ENCODE measurements at places on chromosomes 16 and 17.

DNA sequence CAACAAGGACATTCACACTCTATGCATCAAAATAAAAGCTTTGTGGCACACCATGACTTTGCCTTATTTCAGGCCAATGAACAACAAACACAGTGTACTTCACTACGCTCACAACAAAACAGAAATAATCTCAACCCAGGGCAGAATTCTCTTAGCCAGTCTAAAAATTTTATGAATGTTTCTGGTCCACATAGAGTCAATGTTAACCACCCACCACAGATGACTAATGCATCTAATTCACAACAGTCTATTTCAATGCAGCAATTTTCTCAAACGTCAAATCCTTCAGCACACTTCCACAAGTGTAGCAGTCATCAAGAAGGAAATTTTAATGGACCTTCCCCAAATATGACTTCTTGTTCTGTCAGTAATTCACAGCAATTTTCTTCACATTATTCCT is 101.7 kb downstream of the CHD9 start:
- no peak overlapping the region for H3K4me3 ChIP-seq
- H3K4me1 ChIP-seq = no peaks in the 10 kb centered on the region
- H3K27ac ChIP-seq = no peak overlapping the region
- no peak for DNase-seq

DNA sequence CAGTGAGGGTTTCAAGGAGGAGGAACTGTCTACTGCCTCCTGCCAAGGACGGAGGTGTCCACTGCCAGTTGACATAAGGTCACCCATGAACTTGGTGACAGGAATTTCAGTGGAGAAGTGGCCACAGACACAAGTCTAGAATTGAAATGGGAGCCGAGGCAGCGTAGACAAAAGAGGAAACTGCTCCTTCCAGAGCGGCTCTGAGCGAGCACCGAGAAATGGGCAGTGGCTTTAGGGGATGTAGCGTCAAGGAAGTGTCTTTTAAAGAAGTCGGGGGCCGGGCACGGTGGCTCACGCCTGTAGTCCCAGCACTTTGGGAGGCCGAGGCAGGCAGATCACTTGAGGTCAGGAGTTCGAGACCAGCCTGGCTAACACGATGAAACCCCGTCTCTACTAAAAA is 3.1 kb upstream of the SERPINF1 start:
- DNase-seq = no peak
- no peaks in the 10 kb centered on the region for H3K36me3 ChIP-seq
- H3K4me1 ChIP-seq = peaks cover 24% of the 10 kb centered on the region
- H3K27ac ChIP-seq = no peak overlapping the region
- H3K4me3 ChIP-seq = no peak overlapping the region
- H3K27me3 ChIP-seq = peaks cover 53% of the 10 kb centered on the region

DNA sequence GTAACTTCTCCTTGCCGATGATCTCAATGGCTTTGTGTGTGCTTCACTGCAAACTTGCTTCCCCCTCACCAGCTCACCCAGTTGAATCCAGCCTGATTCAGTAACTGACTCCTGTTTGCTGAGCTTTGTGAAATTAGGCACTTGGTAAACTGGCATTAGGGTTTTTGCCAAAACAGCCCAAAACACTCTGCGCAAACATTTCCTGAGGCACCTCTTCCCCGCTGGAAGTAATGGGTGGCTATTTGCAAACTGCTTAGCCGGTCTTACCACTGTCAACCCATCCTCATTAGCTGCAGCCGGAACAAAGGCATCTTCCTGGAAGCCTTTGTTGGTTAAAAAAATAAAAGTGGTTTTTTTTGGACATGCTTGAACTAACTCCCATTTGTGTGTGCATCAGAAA is 353.2 kb downstream of the MAF start:
- no peak for DNase-seq
- H3K27ac ChIP-seq = no peak overlapping the region
- no peaks in the 10 kb centered on the region for H3K36me3 ChIP-seq
- H3K27me3 ChIP-seq = peaks cover 11% of the 10 kb centered on the region

- peaks cover 10% of the 10 kb centered on the region for H3K27me3 ChIP-seq
- H3K36me3 ChIP-seq = no peaks in the 10 kb centered on the region
- H3K27ac ChIP-seq = no peak overlapping the region
Observed at GRCh38 chr17:51555153-51555552, 294.8 kb downstream of the UTP18 start.

DNA sequence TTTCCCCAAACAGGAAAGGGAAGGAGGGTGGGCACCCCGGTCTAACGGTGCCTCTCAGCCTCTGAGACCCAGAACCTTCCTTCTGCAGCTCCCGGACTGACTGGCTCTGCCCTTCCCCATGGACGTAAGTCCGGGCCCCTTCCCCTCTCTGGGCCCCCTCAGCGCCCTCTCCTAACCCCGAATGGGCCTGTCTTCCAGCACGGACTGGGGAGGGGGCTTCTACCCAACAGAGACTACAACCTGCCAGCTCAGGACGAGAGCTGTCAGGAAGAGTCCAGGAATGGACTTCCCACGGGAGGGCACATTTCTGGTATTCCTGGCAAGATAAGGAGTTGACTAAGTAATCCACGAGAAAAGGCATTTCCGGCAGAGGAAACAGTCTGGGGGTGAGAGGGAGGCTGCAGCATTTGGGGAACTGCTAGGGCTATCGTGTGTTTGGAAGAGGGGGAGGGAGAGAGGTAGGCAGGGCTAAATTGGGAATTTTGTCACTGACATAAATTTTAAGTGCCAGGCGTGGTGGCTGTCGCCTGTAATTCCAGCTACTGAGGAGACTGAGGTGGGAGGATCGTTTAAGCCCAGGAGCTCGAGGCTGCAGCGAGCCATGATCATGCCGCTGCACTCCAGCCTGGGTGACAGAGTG is 12.1 kb upstream of the ALDOA start:
- H3K4me3 ChIP-seq = peak overlapping the region; percentile 89
- DNase-seq = no peak
- H3K4me1 ChIP-seq = peaks cover 43% of the 10 kb centered on the region
- H3K27me3 ChIP-seq = peaks cover 21% of the 10 kb centered on the region

- peaks cover 21% of the 10 kb centered on the region for H3K4me1 ChIP-seq
- DNase-seq = no peak
- H3K36me3 ChIP-seq = peaks cover 27% of the 10 kb centered on the region
- no peak overlapping the region for H3K27ac ChIP-seq
- H3K4me3 ChIP-seq = no peak overlapping the region
Observed at GRCh38 chr16:53816211-53816836, 112.4 kb downstream of the FTO start.

DNA sequence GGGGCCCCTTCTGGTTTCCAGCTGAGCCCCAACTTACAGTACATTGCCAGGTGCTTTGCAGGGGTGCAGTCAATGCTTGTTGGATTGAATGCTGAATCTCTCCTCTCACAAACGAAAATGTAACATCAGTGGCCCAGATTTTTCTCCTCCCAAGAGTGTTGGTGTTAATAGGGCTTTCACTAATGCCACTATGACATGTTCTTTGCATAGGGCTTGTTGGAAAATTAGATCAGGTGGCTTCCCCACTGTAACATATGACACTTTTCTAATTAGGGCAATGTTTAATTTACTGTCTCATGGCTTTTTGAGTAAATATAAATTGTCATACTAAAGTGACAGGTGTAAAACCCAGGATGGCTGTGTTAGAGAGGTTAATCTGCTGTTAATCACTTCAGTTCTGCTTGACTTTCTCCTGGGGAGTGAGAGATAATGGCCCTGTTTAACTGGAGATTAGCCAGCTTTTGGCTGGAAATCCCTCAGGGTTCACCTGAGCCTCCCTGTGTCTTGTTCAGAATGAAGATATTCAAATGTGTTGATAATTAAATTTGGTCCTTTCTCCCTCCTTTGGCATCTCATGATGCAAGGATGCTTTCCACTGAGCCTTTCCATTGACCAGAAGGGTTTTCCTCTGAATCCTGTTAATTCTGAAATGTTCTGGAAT is 502.3 kb downstream of the RBFOX1 start:
- H3K27ac ChIP-seq = no peak overlapping the region
- no peaks in the 10 kb centered on the region for H3K36me3 ChIP-seq
- no peaks in the 10 kb centered on the region for H3K4me1 ChIP-seq
- no peak for DNase-seq

DNA sequence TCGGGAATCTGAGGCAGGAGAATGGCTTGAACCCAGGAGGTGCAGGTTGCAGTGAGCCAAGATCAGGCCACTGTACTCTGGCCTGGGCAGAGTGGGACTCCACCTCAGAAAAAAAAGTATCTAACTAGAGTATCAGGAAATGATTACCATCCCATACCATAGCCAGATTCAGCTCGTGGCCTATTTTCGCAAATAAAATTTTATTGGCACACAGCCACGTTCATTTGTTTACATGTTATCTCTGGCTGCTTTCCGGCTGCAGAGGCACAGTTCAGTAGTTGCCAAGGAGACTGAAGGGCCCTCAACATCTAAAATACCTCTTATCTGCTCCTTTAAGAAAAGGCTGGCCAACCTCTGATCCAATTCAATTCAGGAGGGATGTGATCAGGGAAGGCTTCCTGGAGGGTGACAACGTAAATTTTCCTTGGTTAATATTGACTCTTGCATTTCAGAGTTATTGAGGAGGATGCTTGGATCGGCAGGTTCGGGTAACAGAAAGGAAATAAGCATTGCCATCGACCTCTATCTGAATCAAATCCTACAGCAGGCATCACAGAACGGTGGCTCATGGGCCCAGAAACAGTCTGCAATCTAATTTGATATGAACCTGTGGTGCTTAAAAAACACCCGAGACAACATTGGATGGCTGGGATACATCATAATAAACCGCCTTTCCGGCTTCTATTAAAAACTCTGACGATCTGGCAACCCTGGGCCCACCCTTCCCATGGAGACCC is 73.8 kb downstream of the XYLT1 start:
- DNase-seq = no peak
- no peak overlapping the region for H3K4me3 ChIP-seq
- H3K27me3 ChIP-seq = no peaks in the 10 kb centered on the region
- no peak overlapping the region for H3K27ac ChIP-seq
- H3K36me3 ChIP-seq = peaks cover 37% of the 10 kb centered on the region
- H3K4me1 ChIP-seq = peaks cover 28% of the 10 kb centered on the region

DNA sequence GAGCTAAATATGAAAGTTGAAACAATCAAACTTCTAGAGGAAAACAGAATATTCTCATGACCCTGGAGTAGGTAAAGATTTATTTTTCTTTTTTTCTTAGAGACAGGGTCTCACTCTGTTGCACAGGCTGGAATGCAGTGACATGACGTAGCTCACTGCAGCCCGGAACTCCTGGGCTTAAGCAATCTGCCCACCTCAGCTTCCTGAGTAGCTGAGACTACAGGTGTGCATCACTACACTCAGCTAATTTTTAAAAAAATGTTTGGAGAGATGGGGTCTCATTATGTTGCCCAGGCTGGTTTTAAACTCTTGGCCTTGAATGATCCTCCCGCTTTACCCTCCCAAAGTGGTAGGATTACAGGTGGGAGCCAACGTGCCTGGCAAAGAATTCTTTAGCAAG is 15.5 kb downstream of the IKZF3 start:
- H3K27ac ChIP-seq = no peak overlapping the region
- no peaks in the 10 kb centered on the region for H3K27me3 ChIP-seq
- DNase-seq = no peak
- H3K4me3 ChIP-seq = no peak overlapping the region

DNA sequence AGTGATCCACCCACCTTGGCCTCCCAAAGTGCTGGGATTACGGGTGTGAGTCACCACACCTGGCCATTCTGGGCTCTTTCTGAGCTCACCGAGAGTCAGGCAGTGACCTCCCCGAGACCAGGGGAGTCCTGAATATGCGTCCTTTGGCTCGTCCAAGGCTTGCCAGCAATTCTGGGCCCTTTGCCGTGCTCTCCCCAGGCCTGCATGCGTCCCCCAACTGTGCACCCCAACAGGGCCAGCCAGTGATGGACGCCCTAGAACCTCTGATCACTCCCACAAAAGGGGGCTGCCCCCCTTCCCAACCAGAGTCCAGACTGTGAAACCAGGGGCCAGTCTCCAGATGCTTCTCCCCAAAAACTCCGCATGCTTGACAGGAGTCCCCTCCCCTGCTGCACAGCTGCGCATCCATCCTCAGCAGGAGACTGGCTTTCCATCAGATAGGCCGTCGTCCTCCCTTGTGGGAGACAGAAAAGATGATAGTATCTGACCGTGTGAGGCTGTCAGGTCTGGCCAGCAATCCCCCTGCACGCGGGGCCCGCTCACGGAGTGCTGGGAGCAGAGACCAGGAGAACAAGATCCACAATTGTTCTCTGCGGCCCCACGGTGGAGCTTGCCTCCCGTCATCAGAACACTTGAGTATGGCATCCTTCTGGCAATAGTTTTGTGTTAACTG is 15.5 kb downstream of the HS3ST6 start:
- H3K4me3 ChIP-seq = no peak overlapping the region
- H3K4me1 ChIP-seq = no peaks in the 10 kb centered on the region
- no peak for DNase-seq
- H3K27ac ChIP-seq = no peak overlapping the region
- H3K27me3 ChIP-seq = peaks cover 38% of the 10 kb centered on the region
- H3K36me3 ChIP-seq = no peaks in the 10 kb centered on the region

DNA sequence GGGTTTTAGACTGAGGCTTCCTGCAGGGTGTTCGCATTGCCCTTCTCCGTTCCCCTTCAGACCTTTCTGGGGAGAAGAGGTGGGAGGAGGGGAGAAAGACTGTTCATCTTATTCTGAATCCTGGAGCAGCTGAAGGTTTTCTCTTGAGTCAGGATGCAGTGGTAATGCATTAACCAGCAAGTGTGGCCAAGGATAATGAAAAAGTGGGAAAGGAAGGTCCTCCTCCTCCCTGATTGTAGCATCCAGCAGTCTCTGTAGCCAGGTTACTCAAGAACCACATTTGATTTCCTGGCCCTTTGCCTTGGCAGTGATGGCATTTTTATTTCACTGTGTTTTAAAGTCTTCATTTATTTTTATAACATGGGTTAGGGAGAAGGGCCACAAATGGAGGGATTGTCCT is 59.1 kb downstream of the CYLD start:
- no peak overlapping the region for H3K27ac ChIP-seq
- no peak for DNase-seq
- no peak overlapping the region for H3K4me3 ChIP-seq
- H3K36me3 ChIP-seq = peaks cover 38% of the 10 kb centered on the region
- no peaks in the 10 kb centered on the region for H3K27me3 ChIP-seq

- no peak overlapping the region for H3K27ac ChIP-seq
- no peak overlapping the region for H3K4me3 ChIP-seq
- H3K4me1 ChIP-seq = peaks cover 75% of the 10 kb centered on the region
- DNase-seq = no peak
- H3K36me3 ChIP-seq = peaks cover 46% of the 10 kb centered on the region
Observed at GRCh38 chr17:77417575-77417974, 276.8 kb downstream of the SEC14L1 start.

DNA sequence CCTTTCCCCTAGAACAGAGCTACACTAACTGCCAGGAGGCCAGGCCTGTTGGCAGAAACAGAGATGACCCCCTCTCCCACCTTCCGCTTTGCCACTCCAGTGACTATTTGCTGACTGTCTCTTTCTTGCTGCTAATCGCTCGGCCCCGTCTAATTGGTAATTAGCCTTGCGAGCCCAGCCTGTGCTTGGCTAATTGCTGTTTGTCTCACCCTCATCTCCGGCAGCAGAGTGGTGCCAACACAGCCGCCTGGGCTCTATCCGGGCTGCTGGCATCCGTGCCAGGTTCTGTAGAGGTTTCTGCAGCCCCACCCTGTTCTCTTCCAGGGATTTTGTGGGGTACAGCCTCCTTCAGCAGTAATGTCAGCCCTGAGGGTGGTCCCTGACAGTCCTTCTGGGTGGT is 27.4 kb upstream of the PHB1 start:
- H3K27ac ChIP-seq = no peak overlapping the region
- no peaks in the 10 kb centered on the region for H3K36me3 ChIP-seq
- H3K27me3 ChIP-seq = peaks cover 89% of the 10 kb centered on the region
- no peaks in the 10 kb centered on the region for H3K4me1 ChIP-seq
- peak; percentile 5 for DNase-seq
- no peak overlapping the region for H3K4me3 ChIP-seq

All from activated naive CD4-positive, alpha-beta T cell treated with anti-CD3 and anti-CD28 coated beads, Interleukin-2, amount 10 ng/mL, durations not matched to agents 7 days and 5 days (primary cell).